GM20000 (cell line): ENCODE measurements at places on chromosomes 11 and 22.

DNA sequence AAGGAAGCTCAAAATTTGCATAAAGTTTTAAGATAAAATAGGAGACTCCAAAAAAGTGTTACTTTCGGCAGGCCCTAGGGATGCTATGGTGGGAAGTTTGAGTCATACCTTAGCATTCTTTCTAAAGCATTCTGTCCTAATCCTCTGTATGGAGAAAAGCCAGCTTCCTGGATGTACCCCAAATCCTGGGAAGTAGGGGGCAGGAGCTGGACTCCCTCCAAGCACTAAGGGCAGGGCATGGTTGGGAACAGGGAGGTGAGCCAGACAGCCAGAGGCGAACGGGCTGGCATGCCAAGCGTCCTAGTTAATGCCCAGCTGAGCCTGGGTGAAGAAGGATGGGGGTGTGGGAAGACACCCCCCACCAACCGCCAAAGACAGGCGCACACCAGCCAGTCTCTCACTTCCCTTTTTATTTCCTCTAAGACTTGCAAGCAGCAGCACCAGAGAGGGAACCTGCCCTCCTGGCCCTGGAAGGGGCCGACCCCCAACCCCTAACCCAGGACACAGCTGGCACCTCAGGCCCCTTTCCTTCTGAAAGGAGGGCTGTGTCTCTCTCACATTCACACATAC lies 23.9 kb downstream of the RTN4RL2 start:
- peak; percentile 75 for DNase-seq

GRCh38 chr11:13850231-13851005 lies 112.1 kb upstream of the SPON1 start:
- no peak for DNase-seq

DNA sequence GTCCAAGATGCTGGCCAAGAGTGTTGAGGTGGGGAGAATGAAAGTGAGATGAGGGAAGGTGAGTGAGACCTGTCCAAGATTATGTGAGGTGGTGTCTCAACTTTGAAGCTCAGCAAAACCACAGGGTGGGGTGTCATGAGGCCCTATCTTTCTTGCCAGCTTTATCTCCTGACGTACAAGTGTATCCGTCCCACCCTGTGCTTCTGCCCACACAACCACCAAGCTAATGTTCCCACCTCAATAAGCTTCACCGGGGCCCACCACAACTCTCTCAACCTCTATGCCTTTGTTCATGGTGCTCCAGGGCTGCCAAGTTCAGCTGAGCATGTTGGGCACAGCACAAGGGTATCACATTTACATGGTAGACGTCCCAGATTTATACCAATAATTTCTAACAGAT lies 7.1 kb upstream of the TPST2 start:
- DNase-seq: no peak

GRCh38 chr11:35935390-35935789 lies 8.5 kb upstream of the LDLRAD3 start:
- DNase-seq: no peak

DNA sequence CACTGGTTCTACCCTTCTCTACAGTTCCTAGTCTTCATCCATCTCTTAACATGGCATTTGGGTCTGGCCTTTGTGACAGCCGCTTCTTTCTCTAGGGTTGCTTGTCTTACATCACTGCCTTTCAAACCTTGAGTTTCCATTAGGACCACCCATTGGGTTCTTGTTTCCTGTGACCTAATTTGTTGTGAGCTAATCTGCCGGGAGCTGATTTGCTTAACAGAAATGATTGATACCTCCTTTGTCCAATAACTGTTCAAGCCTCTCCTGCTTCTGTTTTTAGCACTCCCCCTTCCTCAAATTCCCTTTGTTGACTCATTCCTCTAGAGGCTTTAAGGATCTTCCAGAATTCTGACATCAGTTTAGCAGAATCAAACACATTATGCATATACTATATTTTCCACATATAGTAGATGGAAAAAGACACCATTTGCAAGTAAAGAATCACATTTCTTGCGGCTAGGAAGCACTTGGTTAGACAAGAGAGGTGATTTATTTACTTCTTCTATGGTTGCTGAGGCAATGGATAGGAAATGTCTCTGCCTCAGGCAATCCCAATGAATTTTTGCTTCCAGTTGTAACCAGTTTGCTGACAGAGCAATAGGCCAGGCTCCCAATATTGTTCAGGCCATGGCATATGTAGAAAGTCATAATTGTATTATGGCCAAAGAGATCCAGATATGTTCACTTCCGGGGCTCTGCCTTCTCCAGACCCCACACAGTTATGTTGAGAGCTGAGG lies 130.7 kb downstream of the SNX19 start:
- DNase-seq: no peak
